Osteocyte (in vitro differentiated cells): ENCODE measurements at places on chromosomes 6 and 20.
A peak's percentile ranks its signal among the peaks of the same experiment; 100 is the strongest.

- DNase-seq = no peak
Measured at GRCh38 chr20:23039136-23039875, 4.2 kb downstream of the SSTR4 start.

- DNase-seq = no peak
Measured at GRCh38 chr6:109493865-109494264, 10.8 kb upstream of the ZBTB24 start.

DNA sequence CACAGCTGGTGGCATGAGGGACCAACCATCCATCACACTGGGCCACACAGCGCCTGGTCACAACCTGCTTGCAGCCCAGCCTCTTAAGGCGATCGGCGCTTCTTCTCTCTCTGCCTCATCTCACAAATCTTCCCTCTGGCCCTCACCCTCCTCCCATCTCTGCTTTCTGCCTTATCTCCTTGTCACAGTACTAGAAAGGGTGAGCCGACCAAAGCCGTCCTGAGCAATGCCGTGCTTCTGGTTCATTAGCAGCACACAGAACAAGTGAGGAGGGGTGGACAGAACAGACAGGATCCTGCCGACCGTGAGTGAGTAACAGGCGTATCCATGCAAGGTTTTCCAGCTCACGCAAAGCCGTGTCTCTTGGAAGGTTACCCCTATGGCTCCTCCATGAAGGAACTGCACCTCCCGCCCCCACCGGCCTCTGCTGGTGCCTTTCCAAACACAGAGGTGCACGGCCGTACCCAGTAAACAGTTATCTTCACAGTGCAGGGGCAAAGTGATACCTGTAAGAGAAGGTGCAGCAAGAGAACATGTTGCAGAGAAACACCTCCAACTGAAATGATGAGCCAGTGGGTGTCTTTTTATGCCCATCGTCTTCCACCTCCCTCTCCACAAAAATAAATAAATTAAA lies 331.7 kb downstream of the FARS2 start:
- no peak for DNase-seq

DNA sequence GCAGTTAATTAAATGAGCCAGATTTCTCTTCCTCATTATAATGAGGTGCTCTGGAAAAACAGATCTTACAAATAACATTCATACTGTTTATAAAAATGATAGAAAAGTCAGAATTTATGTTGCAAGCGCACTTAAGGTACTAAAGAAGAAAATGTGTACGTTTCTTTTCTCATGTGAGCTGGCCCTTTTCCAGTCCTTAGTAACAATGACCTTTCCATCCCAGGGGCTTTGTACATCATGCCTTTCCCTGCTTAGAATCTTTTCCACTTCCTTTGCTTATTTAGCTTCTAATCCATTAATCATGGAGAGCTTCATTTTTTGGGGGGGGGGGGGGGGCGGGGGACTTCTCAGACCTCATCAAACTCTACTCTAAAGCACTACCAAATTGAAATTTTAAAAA lies 4.8 kb downstream of the FBXO5 start:
- DNase-seq = no peak

- no peak for DNase-seq
Measured at GRCh38 chr6:135395136-135395535, 102.4 kb downstream of the AHI1 start.

DNA sequence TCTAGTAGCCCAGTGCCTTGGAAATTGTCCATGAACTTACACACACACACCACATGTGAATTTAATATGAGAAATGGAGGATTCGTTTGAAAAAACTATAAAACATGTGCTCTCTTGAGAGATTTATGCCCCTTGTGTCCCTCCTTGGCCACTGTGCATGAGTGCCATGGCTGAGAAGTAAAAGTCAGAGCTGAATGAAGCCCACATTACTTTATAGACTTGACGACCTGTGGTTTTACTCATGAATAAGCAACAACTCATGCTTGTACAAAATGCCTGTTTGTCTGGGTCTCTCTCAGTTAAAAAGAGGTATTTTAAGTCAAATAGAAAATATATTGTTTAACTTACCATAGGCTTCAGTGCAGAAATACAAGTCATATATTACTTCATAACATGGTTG lies 102.7 kb downstream of the KCNQ5 start:
- no peak for DNase-seq

- DNase-seq = no peak
Measured at GRCh38 chr6:153595903-153596302, 443.1 kb upstream of the OPRM1 start.

DNA sequence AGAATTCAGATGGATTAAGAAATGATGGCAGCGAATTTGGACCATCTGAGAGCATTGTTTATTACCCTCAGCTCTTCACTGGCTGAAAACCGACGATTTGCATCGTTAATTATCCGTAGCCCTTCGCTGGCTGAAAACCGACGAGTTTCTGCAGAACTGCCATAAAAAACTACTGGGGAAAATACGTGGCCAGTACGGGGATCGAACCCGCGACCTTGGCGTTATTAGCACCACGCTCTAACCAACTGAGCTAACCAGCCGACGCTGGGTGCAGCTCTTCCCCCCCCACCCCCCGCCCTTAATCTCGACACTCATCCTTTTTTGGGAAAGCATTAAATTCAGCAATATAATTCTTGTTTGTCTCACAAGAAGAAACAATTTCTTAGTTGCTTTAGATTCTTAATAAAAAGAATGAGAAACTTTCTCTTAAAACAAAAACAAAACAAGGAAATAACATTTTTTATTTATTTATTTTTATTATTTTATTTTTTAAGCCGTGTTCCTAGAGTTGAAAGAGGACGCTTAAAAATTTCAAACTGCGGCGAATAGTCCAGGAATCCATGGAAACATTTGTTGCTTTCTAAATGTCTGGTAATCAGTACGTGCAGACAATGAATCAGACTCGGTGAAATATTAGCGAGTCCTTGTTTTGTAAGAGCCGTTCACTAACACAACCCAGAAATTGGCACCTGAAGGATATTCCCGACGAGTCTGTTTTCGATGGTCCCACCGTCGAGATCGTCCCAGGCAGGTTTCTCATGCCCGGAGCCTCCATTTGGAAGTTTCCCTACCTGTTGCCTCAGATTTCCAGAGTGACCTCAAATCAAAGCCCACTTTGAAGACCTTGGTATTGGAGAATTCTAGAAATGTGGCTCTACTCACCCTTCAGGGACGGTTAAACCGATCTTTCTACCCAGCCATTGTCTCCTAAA lies 27.8 kb downstream of the PRSS16 start:
- DNase-seq = no peak

- DNase-seq = no peak
Measured at GRCh38 chr6:42522942-42523814, 40.7 kb upstream of the UBR2 start.

DNA sequence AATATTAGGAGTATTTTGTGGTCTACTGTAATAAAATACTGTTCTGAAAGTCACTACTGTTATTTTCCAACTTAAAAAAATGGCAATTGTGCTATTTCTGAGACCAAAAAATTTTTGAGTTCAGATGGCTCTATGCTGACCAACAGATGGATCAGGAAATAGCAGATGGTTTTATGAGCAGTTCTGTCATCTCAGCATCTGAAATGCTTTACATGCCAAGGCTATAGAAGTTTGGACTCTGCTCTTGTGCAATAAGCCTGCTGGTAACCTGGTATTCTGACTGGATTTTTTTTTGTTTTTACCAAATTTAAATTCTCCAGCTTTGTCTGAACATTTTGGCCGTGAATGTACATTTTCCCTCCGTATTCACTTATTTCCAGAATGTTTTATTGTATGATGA lies 1127.5 kb downstream of the GRIK2 start:
- no peak for DNase-seq

- no peak for DNase-seq
Measured at GRCh38 chr20:32806356-32806755, 13.4 kb upstream of the MAPRE1 start.

GRCh38 chr6:134134654-134135053 lies 82.2 kb upstream of the SLC2A12 start:
- no peak for DNase-seq

DNA sequence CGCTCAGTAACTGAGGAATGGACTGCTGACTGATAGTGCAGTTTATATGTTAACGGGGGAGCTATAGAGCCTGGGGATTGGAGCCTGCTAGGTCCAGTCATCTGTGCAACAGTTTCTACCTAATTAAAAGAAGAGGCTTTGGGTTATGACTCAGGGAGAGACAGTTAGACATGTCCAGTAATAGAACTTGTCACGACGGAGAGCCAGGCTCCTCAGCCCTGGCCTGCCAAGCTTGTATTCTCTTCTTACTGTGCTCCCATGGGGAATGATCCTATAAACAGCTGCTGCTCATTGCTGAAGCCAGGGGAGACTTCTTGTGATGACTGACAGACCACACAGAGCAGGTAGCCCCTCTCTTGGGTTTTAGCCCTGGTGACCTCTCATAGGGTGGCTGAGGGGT lies 69.3 kb downstream of the SYNJ2 start:
- no peak for DNase-seq

GRCh38 chr6:36769676-36770499 lies 69.4 kb downstream of the CPNE5 start:
- DNase-seq = no peak

GRCh38 chr20:54848984-54849538 lies 373.7 kb downstream of the DOK5 start:
- no peak for DNase-seq

GRCh38 chr20:46111028-46111835 lies 6.9 kb upstream of the CD40 start:
- DNase-seq = peak; percentile 30

GRCh38 chr6:141117874-141118273 lies 1014.9 kb upstream of the GJE1 start:
- DNase-seq = no peak
